Left renal cortex interstitium (tissue), 4 donors: ENCODE measurements at places on chromosomes 1 and 21.

GRCh38 chr1:231446138-231446537, 24.1 kb upstream of the EGLN1 start:
- no peak for DNase-seq

GRCh38 chr1:38225745-38226144, 179.2 kb upstream of the POU3F1 start:
- no peak for DNase-seq

- no peak for DNase-seq
Measured at GRCh38 chr1:192475329-192475728, 100.2 kb upstream of the RGS1 start.

DNA sequence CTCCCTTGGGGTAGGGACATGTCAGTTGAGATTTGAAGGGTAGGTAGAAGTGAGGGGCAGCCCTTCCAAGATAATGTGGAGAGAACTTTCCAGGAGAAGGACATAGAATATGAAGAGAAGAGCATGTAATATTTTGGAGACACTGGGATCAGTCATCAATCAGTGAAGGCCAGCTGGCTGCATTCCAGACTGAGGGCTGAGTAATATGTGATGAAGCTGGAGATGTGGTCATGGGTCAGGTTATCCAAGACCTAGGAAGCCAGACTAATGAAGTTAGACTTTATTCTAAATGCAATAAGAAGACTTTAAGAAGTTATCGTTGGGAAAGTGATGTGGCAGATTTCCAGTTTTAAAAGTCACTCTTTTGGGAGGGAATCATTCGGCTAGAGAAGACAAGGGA, 262.0 kb downstream of the HMCN1 start:
- no peak for DNase-seq

DNA sequence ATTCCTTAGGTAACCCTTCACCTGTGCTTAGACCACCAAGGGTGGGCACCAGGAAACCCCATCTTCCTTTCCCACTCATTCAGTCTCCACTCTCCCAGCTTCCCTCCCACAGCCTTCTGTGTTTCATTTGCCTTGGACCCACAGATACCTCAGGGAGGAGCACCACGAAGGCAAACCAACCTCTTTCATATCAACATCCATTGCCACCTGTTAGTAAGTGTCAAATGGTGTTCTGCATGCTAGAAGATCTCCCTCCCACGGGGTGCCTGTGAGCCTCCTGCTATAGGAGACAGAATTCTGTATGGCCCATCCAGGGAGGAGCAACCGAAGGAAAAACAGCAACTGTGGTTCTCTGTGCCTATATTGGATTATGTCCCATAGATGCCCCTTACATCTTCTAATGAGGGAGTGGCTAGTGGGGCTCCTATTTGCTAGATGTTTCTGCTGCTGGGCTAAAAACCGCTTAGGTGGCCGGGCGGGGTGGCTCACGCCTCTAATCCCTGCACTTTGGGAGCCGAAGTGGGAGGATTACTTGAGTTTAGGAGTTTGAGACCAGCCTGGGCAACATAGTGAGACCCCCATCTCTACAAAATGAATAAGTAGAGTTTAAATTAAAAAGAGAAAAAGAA, 25.6 kb upstream of the SCCPDH start:
- no peak for DNase-seq

- no peak for DNase-seq
Measured at GRCh38 chr1:202586018-202586821, 124.0 kb downstream of the SYT2 start.

DNA sequence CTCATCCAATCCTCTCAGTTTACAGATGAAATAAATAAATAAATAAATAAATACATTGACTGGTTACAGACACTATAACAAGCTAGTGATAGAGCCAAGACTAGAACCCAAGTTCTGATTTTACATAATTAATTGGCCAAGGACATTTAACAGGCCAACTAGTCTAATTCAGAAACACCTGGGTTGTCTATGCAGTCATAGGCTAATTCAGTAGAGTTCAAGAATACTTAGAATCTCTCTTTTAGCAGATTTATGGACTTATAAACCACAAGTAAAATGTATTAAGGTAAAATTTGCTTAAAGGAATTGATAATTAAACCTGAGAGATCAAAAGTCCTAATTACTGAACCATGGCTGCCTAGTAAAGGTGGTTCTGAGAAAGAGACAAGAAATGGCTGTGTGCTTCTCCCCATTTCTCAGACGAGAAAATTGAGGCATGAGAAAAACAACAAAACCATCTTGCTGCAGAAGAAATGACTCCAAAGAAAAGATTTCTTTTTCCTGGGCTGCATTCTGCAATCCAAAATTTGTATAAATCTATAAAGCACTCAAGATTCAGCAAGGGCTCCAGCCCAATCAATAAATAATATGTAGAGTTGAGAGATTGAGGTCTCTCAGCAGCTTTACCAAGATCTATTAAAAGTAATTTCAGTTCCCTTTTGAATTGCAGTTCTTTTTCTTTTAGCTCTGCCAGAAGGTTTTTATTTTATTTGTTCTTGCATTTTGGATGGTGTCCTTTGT, 98.3 kb downstream of the DUSP10 start:
- no peak for DNase-seq

DNA sequence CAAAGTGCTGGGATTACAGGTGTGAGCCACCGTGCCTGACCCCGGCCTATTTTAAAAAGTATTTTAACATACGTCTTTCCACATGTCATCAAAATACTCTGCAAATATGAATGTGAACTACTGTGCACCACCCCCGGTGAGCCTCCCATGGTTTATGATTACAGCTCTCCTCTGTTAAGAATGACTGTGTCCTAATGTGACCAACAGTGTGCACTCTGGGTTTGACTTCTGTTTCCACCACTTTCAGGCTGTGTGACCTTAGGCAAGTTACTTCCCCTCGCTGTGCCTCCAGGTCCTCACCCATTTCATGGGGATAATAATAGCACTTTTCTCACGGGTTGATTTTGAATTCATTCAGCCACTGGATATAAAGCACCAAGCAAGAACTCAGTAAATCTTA, 14.7 kb downstream of the AMPD2 start:
- no peak for DNase-seq

DNA sequence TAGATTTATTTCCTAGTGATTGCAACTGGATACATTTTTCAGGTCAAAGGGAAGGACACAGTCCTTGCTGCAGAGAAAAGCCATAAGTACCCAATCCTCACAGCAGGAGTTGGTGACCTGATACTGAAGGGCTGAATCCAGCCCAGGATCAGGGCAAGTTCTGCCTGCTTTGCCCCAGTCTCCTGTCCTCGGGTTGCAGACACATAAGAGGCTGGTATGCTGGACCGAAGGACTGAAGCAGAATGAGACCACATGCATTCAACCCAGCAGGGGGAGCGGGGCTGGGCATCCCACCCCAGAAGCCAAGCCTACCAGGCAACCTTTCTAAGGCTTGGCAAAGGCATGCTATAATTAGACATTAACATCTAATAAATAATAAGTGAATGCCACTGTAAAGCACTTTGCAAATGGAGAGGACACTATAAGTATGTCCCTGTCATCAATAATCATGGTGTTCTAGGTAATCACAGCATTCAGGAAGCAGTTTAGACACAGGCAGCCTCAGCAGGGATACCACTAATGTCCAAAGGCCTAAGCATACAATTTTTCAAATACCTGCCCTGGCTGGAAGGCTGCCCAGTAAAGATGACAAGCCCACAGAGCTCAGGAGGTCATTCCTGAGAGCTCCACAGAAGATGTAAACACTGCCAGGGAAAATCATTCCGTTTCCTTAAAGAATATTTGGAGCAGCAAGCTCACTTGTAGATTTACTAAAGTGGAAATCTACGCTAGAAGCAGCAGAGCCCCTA, 47.6 kb downstream of the KRTAP19-8 start:
- DNase-seq: no peak

DNA sequence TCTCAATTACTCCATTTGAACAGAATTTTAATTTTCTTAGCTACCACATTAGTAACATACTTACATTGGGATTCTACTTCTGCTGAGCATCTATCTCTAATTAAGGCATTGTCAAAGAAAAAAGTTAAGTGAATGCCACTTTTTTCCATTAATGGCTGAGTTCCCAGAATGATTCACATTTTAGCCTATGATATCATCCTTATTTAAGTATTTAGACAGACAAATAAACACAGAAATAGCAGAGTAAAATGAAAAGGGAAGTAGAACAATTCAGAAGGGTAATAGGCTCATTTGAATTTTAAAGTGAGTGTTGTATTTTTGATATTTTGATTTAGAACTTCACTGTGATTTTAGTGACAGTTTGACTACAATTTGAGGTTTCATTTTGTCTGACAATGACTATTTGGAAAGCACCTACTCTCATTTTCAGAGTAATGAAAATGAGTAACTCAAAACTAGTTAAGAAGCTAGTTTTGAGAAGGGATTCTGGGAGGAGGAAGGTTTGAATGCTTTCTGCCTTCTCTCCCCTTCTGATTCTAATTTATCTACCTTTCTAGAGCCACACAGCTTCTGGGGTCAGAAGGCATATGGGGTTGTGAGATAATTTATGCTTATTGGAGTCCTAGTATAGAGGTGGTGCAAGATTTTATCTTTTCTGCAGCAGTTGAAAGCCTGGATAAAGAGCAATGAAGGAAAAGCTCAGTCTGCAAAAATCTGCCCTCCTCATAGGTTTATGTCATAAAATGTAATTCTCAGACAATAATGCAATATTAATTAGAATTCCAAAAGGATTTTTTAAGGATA, 15.5 kb downstream of the LYPLAL1 start:
- no peak for DNase-seq

- no peak for DNase-seq
Measured at GRCh38 chr1:227556288-227556687, 7.1 kb upstream of the ZNF678 start.

GRCh38 chr1:91771717-91772116, 114.2 kb downstream of the TGFBR3 start:
- no peak for DNase-seq

GRCh38 chr1:67540733-67541125, 110.5 kb upstream of the SERBP1 start:
- DNase-seq: no peak

DNA sequence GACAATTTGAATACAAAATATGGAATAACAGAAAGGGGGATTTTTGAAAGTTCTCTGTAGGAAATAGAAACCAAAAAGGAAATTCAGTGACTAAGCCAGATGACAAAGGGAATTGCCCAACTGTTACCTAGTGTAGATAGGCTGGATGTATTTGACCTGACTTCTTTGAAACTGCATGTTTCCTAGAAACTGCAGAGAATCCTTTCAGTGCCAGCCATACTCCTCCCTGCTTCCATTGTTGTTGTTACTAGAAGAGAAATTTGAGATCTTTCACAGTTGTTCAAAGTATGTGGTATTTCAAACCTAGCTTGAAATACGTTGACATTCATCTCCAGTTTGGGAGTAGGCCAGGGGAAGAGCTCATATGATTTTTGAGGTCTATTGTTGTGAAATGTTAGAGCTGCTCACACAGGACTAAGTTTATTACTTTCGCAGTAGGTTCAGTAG, 1.8 kb upstream of the GBP5 start:
- no peak for DNase-seq

DNA sequence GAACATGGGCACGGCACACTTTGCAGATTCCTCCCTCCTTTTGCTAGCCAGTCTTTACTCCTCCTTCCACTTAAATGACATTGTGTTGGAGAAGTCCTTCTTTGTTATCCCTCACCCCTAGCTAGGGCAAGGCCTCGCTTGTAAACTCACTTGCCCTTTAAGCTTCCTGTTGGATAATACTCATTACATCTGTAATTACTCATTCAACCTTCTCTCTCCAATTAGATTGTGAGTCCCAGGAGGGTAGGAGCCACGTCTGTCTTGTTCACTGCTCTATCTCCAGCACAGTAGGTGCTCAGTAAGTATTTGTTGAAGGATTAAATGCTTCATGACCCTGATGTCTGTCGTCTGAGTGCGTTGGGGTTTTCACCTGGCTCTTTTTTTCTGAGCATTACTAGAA, 98.7 kb upstream of the USP24 start:
- no peak for DNase-seq

- no peak for DNase-seq
Measured at GRCh38 chr1:88867743-88868521, 23.4 kb downstream of the GTF2B start.

DNA sequence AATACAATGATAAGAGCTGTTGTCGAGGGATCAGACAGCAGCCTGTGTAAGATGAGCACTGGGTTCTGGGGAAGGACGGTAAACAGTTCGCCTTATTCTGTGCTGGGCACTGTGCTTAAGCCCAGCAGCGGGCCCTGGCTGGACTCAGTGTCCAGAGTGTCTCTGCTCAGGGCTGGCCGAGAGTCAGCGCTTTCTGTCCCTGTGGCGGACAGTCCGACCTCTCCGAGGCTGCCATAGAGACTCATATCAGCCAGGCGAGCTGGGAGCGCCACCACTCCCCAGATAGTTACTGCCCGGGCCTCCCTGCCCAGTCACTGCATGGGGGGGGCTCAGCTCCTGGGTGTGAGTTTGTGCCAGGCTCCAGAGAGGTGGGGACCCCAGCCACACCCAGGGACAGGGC, 14.7 kb upstream of the NPHP4 start:
- DNase-seq: no peak

DNA sequence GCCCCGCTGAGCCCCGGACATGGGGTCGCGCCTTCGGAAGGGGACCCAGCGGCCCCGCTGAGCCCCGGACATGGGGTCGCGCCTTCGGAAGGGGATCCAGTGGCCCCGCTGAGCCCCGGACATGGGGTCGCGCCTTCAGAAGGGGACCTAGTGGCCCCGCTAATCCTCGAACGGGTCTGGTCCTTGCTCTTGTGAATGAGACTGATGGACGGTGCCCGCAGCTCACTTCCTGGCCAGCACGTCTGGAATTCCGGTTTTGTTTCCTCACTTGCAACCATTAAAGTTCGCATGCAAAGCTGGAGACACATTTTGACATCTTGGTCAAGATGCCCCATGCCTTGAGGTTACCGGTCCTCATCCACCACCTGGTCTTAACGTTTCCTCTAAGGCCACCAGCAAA, 5.6 kb downstream of the WRAP73 start:
- no peak for DNase-seq

GRCh38 chr1:1911350-1912041, 3.6 kb upstream of the CALML6 start:
- DNase-seq: no peak

- DNase-seq: no peak
Measured at GRCh38 chr1:23184212-23184934, 15.7 kb upstream of the LUZP1 start.

DNA sequence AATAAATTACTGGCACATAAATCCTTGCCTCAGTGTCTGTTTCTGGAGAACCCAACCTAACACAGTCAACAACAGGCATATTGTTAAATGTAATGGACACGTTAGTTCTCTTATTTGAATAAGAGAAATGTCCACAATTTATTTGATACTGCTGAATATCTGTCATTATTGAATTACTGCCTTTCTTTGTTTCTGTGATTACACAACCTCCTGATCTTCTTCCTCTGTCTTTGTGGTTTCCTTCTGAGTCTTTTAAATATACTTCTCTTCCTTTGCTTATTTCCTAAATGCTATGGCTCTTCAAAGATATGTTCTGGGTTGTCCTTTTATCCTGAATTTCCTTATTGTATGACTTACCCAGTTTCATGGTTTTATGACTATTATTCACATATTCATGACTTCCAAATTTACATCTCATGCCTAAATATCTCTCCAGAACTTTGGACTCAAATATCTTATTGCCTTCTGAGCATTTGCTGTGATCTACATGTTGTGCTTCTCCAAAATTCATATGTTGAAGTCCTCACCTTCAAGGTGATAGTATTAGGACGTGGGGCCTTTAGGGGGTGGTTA, 39.9 kb downstream of the MSH4 start:
- DNase-seq: no peak
